Suprapubic skin (tissue), 4 donors: ENCODE measurements at places on chromosomes 12 and 14. TPM values are rescaled to one million over a fixed set of nuclear protein-coding genes. Genes with fewer than 3 reads are reported as not detected.

The IL31 gene
- not detected for total RNA-seq

DNA sequence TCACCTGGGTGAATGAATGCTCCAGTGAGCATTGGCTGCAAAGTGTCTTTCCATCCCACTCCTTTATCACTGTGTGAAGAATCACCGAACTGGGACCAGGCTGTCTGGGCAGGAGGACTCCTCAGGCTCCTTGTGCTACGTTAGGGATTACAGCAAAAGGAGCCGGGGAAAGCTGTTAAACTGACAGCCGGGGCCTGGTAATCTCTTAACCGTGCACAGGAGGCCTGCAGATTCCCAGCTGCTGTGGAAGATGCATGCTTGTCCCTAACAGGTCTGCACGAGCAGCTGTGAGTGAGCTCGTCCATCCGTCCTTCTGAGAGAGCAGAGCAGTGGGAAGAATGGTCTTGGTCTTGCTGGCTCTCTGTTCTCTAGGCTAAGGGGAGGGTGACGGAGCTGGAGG is 231.5 kb downstream of the AACS start:
- no peak for DNase-seq

The NR1H4 gene
- not detected for total RNA-seq

The OVCH1 gene
- total RNA-seq = not detected

GRCh38 chr14:34707722-34708121 is 6.7 kb downstream of the CFL2 start:
- no peak for DNase-seq

The ACOT6 gene
- 0.91 TPM for total RNA-seq

The GZMH gene
- total RNA-seq = not detected

The RAP1B gene
- 95.2 TPM for total RNA-seq

DNA sequence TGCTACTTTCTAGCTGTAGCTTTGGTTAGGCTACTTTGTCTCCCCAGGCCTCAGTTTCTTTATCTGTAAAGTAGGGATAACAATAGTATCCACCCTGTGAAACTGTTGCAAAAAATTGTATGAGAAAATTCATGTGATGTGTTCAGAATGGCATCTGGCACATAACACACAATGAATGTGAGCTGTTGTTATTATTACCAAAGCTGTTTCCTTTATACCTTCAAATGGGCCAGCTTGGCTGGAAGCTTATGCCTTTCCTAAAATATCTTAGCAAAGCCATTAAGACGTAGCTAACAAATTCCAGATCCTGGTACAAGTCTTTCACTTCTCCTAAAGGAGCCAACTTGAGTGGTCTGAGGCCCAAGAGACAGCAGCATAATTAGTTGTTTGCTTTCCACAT is 25.2 kb upstream of the MANSC4 start:
- DNase-seq = no peak

GRCh38 chr14:22837750-22838538 is 1.6 kb downstream of the MMP14 start:
- peak; percentile 90 for DNase-seq

DNA sequence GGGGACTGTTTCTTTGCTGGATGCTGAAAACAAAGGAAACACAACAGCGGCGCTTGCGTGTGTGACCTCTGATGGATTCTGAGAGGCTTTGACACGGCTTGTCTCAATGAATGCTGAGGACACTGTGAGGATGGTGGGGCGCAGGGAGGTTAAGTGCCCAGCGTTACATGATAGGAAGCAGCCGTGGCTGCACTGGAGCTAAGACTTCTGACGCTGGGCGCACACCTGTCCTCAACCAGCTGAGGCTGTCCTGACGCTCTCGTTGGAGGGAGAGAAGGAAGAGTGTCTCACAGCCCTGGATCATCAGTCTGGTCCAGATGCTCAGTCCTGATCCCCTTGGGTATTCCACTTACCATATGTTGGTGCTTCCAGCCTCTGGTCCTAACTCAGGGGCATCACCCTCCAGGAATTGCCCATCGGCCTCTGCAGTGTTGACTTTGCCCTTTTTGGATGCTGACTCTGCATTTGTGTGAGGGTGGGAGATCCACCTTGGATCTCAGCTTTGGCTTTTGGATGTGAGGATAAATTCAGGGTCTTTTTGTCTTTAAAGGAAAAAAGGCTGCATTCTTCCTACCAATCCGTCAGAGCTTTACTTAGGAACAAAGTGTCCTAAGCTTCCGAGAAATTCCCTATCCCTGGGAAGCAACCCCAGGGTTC is 125.2 kb downstream of the ZNF664 start:
- DNase-seq = no peak

GRCh38 chr14:47278233-47278842 is 397.1 kb downstream of the MDGA2 start:
- no peak for DNase-seq

The PDE3A gene
- 0.79 TPM for total RNA-seq

The LALBA gene
- not detected for total RNA-seq

The SOX5 gene
- 26.8 TPM for total RNA-seq

GRCh38 chr12:11653215-11653753 is 3.8 kb downstream of the ETV6 start:
- no peak for DNase-seq

The PRB2 gene
- total RNA-seq = not detected

The TMEM179 gene
- total RNA-seq = not detected

- DNase-seq = no peak
Observed at GRCh38 chr12:51622564-51622963, 31.5 kb downstream of the SCN8A start.

The NUP107 gene
- 82.7 TPM for total RNA-seq

DNA sequence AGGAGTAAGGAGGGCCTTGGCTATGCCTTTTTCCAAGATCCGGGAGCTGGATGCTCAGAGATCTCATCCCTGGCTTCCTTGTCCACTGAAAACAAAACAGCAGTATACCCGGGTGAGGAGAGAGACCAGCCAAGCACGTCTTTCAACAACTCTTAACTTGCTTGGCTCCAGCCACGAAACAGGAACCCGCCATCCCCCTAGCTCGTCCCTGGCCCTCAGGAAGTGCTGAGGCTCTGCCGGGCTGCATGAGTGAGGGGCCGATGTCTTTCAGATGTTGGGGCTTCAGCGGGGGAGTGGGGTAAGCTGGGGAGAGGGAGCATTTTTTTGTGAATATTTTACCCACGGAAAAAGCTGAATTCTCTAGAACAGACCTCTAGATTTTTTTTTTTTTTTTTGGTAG is 231.1 kb downstream of the CACNA1C start:
- no peak for DNase-seq

The KRT6C gene
- total RNA-seq = 7.8 TPM

DNA sequence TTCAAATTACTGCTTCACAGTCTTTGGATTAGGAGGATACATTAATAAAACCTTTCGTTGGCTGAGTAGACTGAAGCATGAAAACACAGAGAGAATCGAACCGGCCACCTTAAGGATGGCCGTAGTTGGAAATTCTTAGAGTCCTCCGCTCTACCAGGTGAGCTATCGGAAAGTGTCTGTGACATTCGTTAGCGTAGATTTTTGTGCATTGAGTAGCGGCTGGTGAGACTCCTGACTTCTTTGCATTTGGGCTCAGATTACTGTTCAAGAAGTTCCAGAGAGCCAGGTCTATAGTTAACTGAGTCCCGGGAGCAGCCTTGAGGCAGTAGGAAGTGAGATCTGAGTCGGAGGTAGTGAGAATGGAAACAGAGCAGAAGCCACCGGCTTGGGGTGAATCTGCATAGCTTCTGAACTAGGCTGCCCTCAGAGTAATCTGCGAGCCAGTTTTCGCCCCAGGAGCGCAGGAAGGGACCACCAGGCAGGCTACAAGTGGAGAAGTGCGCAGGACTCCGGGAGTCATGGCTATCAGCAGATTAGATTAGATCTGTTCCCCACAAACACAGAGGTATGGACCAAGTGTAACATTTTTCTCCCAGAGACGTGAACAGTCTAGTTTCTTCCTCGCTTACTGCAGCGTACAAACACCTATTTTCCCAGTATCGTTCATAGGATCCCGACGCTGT is 11.0 kb downstream of the OR6S1 start:
- no peak for DNase-seq

- DNase-seq = no peak
Observed at GRCh38 chr14:56666294-56666693, 86.7 kb downstream of the TMEM260 start.

GRCh38 chr14:78308079-78308478 is 137.9 kb downstream of the NRXN3 start:
- DNase-seq = no peak

The DLGAP5 gene
- total RNA-seq = 2.6 TPM

DNA sequence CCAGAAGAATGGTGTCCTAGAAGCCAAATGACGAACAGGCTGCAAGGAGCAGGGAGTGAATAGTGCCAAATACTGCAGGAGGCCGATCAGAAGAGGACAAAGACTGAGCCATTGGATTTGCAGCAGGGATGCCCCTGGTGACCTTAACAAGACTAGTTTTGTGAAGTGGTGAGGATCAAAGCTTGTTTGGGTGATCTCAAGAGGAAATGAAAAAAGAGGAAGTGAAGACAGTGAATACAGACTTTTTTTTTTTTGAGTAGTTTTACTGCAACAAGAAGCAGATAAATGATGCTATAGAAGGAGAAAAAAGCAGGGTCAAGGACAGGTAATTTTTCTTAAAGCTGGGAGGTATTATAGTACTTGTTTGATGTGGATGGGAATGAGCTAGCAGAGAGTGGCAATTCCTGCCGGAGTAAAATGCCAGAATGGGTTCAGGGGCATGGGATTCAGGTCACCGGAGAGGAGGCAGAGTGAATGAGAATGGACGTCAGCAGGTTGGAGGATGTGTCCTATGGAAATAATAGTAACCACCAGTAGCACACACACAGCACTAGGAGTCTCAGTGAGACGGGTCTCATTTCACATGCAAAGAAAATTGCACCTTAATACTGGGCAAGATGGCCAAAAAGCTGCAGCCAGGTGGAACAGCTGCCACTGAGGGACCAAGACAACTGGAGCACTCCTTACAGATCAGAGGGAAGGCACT is 345.8 kb upstream of the CCDC196 start:
- DNase-seq = no peak

DNA sequence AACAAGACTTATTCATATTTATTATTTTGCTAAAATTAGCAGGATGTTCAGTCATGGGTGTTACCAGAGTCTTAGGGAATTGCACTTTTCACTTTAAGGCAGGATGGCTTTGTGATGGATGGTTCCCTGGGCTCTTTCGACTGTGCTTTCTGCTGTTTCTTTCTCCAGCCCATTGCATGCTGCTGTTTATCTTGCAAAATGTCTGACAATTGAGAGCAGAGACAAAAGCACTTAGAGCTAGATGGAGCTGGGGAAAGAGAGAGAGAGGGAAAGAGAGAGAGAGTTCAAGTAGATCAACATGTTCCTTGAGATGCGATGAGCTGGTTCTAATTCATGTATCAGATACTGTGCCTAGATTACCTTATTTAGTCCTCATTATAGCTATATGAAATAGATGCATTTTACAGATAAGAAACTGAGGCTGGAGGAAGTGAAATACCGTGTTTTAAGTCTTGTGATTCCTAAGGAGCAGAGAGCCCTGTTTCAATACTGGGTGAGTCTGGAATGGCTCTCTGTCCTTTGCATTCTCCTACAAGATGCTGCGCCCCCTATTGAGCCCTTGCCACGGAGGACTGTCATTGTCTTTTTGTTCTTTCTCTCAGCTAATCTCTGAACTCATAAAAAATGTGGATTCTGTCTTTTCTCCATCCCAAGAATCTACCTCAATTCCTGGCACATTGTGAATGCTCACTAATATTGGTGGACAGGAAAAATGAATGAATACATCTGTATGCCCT is 227.9 kb downstream of the ALG10B start:
- no peak for DNase-seq

GRCh38 chr12:62697893-62698292 is 231.3 kb downstream of the MON2 start:
- DNase-seq = no peak
